ENCODE measurements at places on chromosomes 7 and 10.

DNA sequence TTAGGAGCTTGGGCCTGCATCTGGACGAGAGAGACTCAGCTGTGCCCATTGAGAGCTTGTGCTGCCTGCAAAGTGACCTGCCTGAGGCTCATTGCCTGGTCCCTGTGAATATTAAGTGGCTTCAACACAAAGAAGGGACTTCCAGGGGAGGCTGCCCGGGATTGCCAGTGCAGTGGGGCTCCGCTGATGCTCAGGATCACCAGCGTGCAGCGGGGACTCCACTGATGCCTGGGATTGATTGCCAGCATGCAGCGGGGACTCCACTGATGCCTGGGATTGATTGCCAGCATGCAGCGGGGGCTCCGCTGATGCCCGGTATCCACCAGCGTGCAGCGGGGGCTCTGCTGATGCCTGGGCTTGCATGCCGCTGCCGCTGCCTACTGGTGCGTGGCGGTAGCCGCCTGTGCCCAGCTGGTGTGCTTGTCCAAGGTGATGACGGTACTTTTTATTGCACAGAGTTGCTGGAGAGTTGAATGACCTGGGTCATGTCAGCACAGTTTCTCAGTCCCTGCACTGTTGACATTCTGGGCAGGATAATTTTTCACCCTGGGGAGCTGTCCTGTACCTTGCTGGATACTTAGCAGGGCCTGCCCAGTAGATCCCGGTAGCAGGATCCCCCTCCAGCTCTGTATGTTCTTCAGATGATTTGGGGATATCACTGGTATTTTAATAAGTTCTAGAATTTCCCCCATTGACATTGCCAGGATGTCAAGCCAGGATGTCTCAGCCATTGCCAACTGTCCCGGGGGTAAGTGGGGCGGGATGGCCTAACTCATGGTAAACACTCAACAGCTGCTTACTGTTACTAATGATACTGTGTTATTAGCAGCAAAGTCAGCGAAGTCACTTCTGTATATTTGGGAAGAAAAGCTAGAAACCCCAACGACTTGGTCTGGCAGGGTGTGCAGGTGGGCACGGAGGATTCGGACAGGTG lies 13.0 kb downstream of the DOCK1 start:
- no peak for DNase-seq

- DNase-seq, result no peak
These were observed 27.9 kb upstream of the COL1A2 start for GRCh38 chr7:94366832-94367231.

DNA sequence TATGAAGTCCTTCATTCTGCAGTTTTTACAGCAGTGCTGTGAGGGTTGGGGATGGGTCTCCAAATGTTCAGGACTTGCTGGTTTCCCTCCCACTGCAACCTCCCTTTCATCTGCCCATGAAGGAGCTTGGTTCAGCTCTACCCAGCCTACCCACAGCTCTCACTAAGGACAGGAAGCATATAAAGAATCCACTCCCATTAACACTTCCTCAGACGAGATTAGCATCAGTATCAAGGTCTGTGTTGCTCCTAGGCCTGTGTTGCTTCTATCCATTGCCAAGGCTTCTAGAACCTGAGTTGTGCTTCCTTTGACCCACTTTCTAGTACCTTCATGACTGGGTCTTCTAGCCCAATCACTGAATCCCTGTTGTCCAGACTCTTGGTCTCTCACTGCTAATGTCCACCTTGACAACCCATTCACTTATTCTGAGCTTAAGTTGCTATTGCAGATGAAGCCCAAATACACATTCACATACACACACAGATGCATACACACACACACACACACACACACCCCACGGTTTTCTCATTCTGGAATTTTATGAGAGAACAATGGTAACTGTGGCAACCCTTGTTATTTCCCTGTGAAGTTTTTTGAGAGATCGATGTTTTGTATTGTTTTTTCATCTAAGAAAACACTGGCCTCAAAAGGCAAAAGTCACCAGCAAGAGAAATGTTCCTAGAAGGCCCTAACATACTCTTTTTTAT lies 248.1 kb downstream of the MTERF1 start:
- no peak for DNase-seq

DNA sequence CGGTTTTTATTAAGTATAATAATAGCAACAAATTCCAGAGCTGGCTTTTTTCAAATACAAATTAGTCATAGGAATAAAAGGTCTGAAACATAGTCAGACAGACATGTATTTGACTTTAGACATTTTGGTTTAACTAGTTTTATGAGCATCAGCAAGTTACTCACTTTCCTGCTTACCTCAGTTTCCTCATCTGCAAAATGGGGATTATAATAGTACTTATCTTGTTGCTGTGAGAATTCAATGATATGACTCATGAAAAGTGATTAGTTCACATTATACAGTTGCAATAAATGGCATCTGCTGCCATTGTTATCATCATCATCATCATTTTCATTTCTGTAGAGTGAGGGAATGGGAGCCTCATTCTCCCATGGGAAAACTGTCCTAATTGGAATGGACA lies 33.5 kb downstream of the ACTA2 start:
- DNase-seq, result no peak

DNA sequence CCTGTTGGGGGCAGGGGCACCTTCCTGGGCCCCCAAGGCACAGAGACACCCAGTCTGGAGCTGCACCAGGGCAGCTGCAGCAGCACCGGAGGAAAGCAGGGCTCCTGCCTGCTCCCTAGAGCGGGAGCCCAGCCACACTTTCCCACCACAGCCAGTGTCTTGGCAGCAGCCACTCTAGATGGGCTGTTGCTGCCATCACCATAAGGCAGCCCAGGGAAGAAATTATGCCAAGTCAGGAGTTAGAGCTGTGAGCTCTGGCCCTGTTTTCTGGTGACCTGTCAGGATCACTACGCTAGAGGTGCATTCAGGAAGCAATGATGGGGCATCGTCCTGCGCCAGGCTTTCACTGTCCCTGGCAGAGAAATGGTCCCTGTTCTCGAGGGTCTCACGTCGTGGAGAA lies 38.0 kb upstream of the ZNRF2 start:
- no peak for DNase-seq

GRCh38 chr7:85185424-85186082 lies 1.3 kb downstream of the SEMA3D start:
- DNase-seq, result peak; percentile 89

DNA sequence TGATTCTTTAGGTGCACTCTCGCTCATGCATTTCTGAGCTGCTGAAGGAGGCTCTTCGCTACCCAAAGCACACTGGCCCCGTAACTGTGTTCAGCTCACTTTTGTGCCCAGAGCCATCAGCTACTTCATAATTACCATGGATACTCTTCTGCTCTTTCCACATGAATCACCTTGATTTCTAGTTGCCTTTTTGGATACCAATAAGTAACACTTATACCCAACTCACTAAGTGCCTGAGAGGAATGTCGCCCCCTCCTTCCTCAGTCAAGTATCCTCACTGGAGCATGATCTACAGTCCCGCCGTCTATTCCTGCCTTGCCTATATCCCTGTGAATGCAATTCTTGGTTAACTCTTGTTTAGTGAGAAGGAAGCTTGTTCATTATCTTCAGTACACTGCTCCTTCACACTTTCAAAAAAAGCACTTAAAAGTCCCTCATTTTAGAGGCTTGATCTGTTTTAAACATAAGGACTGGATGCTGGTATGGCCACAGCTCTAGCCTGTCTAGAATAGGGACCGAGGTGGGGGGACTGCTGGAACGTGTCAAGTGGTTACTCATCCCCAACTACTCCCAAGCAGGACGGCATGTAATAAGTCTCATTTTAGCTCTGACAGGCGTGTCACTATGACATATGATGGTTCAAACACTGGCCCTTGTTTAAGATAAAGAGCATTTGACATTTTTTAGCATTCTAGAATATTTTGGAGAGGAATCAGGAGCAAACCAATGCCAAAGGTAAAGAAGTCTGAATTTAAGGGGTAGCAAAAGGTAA lies 23.7 kb downstream of the SVIL start:
- no peak for DNase-seq

GRCh38 chr10:19929506-19930140 lies 113.4 kb downstream of the PLXDC2 start:
- DNase-seq, result peak; percentile 13

DNA sequence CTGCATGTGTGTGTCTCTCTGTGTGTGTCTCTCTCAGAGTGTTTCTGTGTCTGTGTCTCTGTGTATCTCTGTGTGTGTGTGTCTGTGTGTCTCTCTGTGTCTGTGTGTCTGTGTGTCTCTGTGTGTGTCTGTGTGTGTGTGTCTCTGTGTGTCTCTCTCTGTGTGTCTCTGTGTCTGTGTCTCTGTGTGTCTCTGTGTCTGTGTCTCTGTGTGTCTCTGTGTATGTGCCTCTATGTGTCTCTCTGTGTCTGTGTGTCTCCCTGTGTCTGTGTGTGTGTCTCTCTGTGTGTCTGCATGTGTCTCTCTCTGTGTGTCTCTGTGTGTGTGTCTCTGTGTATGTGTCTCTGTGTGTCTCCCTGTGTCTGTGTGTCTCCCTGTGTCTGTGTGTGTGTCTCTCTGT lies 44.8 kb upstream of the C10orf71 start:
- no peak for DNase-seq

DNA sequence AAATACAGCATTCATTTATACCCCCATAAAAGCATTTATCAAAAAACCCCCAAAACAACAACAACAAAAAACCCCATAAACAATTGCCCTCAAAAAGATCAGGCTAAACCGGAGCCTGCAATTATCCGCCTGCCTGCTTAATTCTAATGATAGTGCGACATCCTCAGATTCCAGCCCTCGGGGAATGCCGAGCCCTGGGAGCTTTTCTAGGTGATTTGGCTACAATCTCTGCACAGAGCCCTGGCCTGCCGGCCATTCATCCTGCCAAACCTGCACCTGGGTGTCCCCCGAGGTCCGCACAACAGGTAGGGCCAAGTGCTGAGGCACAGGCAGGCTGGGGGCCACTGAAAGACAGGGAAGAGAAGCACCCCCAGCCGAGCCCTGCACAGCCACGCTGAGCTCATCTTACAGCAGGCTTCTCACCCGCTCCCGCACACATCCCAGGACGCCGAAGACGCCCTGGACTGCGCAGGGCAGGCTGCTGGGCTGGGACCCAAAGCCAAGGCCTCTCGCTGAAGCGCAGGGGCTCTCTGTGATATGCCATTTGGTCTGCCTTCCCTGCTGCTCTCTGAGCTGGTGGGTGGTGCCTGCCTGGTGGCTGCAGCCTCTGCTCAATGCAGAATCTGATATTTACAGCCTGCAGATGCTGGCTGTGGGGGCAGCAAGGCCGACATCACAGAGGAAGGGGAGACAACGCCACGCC lies 57.5 kb downstream of the CAMK2B start:
- DNase-seq, result no peak

GRCh38 chr10:121694966-121695643 lies 96.9 kb upstream of the FGFR2 start:
- no peak for DNase-seq

DNA sequence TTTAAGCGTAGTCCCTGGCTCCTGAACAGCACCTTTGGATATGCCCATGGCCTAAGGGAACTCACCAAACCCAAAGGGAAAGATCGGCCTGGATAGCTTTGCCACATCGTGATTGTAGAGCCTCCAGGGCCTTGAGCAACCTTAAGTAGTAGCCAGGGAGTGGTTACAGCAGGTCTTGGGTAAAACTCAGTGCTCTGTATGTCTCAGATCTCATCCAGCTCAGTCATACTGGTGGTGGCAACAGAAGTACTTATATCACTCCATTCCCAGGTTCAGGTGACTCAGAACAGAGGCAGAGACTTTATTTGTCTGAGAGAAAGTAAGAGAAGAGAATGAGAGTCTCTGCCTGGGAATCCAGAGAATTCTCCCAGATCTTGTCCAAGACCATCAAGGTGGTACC lies 39.1 kb upstream of the AASS start:
- DNase-seq, result no peak

DNA sequence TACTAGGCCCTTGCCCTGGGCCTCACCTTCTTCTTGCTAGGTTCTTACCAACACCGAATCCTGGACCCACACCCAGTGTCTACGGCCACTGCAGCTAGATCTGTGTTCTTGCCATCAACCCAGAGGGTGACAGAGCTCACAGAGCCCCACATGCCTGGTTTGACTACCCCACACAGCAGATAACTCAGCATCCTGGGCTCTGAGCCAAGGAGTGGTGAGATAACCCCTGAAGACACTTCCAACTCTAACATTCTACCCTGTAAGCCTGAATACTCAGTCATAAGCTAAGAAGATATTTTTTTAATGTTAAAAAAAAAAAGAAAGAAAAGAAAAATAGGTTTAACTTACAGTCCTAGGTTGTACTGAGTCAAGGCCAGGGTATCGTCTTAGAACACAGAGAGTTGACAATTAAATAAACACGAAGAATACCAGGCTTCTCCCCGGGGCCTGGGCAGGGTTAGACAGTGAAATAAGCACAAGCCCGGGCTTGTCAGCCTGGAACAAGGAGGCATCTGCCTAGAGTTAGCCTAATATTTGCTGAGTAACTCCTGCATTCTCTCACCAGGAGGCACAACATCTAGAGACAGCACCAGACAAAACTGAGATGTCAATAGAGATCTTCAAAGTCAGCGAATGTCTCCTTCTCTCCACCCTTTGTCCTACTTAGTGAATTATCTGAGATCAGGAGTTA lies 556.5 kb upstream of the LRRN3 start:
- no peak for DNase-seq

- DNase-seq, result no peak
These were observed 15.2 kb downstream of the CALML5 start for GRCh38 chr10:5484205-5484604.

GRCh38 chr7:152899548-152900109 lies 140.1 kb downstream of the ACTR3B start:
- no peak for DNase-seq

DNA sequence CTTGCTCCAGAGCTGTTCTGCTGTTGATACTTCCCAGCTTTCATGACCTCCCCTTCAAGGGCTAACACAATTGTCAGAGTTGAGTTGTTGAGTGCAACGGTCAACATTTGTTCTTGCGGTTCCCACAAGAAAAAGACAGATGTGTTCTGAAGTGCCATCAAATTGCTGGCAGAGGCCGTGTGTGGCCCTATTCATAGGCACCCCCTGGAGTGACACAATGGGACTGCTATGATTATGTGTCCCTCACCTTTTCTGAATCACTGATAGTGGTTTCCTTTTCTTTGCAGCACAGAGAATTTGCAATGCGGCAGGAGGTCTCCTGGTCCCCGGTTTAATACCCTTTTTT lies 5.8 kb upstream of the IGFBP1 start:
- no peak for DNase-seq

DNA sequence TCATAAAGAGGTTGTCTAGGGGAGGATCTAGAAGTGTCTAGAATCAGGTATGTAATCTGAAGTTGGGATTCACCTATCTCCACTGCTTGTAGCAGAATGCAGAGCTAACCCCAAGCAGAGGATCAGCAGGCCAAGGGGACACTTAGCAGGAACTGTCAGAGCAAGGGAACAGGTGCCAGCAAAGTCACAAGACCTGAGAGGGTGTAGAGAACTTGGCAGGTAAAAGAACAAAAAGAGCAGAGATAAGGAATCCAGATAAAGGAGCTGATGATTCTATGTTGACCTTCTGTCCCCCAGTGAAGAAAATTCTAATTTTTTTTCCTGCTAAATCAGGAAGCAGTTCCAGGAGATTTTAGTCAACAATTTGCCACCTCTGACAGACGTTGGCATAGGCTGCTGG lies 91.4 kb upstream of the CCDC71L start:
- no peak for DNase-seq

- no peak for DNase-seq
These were observed 33.5 kb downstream of the HTRA1 start for GRCh38 chr10:122494833-122495232.

Measured in skin of body (tissue), 3 donors.